ENCODE measurements at places on chromosomes 7 and 10.

GRCh38 chr7:101995121-101995520, 177.7 kb downstream of the CUX1 start:
- no peak for DNase-seq

GRCh38 chr7:94311515-94311914, 83.2 kb upstream of the COL1A2 start:
- DNase-seq = no peak

GRCh38 chr10:3978761-3979160, 193.8 kb upstream of the KLF6 start:
- DNase-seq = no peak

DNA sequence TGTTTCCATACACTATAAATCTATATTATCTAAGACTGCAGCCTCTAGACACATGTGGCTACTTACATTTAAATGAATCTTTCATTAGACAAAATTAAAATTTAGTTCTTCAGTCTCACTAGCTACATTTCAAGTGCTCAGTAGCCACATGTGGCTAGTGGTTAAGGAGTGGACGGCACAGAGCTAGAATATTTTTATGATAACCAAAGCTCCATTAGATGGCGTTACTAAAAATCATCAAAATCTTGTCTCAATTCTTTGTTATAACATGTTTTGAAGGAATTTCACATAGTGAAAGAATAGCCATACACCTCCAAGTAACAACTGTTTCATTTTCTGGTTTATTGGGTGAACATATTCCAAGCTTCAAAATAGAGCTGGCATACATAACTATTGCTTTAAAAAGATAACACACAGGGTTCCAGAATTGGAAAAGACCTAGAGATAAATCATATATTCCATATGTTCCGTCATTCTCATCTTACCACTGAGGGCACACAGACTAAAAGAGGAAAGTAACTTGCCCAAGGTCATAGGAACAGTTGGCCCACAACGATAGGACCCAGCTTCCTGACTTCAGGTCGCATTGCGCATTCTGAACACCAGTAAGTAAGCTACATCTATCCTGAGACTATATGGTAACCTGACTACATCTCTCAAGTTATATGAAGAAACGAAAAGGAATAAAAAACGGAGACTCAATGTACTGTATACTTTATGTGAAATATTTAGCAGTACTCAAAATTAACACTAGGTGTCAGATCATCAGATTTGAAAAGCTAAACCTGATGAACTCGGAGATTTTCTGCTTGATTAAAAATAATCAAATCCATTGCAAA, 66.6 kb downstream of the CAV1 start:
- no peak for DNase-seq

DNA sequence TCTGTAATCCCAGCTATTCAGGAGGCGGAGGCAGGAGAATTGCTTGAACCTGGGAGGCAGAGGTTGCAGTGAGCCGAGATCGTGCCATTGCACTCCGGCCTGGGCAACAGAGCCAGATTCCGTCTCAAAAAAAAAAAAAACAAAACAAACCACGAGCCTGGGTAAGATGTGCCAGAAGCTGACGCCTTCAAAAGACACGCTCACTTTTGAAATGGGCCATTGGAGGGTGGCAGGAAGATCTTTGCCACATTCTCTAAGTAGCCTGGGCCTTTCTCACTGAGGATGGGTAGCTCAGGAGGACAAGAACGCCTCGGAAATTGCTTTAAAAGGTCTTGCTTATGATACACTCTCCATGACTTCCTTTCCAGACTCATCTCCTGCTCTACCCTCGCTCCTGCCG, 172.7 kb downstream of the SH3PXD2A start:
- DNase-seq = no peak

DNA sequence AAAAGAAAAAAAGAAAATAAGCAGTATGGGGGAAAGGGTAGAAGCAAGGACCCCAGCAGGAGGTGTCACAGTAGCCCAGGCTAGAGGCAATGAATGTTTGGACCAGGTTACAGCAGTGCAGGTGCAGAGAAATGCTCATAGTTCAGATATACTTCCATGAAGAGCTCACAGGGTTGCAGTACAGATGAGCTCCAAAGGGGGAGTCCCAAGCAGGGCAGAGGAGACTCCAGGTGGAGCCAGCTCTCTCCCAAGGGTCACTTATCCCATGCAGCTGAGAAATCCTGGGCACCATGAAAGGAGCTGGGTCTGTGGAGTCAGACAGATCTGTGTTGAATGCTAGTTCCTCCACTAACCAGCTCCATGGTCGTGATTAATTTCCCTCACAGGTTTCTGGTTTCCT, 174.9 kb downstream of the C7orf25 start:
- no peak for DNase-seq

- DNase-seq = no peak
These were observed 69.4 kb upstream of the SHH start for GRCh38 chr7:155881471-155882350.

DNA sequence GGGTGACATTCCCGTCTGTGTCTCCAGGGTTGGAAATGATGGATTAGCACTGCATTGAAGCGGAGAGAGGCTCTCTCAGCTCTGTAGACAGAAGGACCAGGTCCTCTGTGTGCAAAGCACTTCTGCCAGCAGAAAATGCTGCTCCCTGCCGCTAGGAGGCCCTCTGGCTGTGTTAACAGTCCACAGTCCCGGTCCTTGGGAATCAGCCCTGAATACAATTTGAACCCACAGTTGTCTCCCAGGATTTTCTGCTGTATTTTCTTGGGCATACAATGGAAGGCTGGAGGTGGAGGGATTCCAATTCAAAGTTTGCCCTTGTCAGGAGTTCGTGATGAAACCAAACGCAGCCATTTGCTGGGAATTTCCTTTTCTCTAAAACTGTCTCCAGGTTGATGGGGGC, 205.2 kb downstream of the GLRX3 start:
- DNase-seq = peak; percentile 9

DNA sequence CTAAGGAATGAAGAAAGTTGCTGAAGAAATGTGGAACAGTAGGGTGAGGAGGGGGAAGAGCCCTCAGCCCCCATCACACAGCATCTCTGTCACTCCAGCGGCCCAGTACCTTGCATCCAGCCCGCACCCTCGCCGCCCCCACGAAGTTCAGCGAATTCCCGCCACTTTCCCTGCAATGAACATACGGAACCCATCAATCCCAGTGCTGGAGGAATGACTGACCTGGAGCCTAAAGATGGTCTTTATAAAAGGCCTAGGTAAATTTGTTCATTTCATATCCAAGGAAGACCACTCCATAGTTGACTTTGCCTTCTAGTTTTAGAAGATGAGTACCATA, 779 bp upstream of the KIF5B start:
- DNase-seq = no peak

GRCh38 chr10:120409816-120410215, 47.2 kb upstream of the PLPP4 start:
- no peak for DNase-seq

DNA sequence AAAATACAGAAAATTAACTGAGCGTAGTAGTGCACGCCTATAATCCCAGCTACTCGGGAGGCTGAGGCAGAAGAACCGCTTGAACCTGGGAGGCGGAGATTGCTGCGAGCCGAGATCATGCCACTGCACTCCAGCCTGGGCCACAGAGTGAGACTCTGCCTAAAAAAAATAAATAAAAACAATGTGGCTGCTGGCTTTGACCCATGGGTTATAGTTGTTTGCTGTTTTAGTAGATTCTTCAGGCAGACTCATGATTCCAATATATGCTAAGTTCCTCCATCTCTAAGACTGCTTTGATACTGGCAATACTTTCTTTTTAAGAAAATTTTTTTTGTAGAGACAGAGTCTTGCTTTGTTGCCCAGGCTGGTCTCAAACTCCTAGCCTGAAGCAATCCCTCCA, 8.4 kb downstream of the OLAH start:
- DNase-seq = no peak

DNA sequence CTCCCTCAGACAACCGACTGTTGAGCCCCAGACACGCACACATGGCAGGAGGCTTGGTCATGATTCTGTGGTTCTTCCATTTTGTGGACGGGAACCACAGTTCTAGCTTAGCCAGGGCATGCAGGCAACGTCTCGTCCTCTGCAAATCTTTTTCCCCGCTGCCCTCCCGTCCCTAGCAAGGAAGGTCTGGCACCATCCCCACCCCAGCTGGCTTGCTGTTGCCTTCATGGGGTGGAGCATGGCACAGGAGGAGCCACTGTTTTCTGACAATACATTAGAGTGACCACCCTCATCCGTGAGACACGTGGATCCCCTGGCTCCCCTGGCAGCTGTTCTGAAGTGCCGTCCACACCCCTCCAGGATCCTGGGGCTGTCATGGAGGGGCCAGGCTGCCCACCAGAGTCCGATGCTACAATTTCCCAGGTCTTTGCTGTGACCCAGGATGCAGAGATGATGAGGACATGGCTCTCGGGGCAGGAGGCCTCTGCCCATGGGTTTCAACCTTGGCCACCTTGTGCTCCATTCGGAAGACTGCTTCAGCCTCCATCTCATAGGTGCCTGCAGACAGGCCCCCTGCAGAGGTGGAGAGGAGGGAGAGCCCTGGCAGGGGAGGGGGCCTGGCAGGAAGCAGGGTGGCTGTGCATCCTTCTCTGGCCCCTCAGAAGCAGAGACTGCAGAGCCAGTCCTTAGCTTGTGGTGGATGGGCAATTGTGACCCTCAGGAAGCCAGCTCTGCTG, 233.6 kb downstream of the GLRX3 start:
- no peak for DNase-seq
